ENCODE measurements at places on chromosomes 4 and X.

DNA sequence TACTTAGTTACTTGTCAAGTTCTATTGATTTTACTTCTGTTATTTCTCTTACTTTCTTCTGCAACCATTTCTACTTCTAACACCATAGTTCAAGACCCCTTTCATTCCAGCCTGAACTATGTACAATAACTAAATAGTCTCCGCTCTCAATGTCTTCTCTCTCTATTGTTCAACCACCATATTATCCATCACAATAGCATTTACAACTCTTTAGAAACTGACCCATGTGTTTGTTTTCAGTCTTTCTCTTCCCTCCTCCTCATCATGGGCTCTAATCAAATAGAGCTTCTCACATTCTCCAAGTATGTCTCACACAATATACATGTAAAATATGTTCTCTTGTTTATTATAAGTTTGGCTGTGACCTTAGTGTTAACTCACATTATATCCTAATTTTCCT lies 143.6 kb downstream of the ZAR1 start:
- no peak for DNase-seq

DNA sequence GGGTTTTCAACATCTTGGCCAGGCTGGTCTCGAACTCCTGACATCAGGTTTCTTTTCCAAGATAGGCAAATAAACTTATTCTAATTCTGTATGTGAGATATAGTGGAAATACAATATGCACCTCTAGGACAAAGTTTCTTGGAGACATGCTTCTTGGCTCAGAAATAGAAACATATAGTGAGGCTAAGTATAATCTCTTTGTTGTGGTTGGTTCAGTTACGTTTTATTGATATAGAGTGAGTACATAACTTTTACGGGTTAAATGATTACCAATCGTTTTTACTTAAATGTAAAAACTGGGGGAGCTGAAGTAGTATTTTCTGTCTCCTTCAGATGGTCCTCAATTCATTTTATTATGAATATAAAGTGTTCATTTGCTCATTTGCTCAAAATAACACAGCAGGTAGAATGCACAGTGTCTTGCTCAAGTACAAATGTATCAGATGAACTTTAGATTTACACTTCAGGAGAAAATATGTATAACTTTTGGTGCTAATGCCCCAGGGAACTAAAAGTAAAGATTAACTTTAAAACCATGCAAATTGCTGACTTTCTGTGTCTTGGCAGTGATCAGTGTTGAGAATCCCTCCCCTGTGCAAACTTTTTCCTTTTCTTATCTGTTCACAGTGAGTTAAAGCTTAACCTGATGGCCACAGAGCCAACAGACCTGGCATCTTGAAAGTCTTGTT lies 77.6 kb downstream of the AFF1 start:
- no peak for DNase-seq

DNA sequence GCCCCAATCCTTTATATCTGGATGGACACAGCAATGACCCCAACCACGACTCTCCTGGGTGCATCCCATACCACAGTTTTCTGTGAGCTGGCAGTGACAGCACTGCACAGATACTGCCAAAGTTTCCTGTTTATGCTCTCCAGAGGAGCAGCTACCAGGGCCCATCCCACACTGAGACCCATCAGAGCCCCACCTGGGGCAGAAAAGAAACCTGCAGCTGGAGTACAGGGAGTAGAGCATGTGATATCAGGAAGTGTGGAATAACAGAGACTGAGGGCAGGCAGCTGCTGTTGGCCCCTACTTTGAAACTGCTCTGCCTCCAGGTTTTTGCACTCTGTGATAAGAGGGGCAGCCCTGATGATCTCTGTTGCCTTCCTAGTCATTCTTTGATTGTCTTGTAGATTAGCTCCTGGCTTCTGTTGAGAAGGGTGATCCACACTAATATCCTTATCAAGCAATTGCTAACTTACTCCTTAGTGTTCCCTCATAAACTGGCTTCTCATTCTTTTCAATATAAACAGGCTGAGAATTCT lies 526.3 kb upstream of the TECRL start:
- no peak for DNase-seq

DNA sequence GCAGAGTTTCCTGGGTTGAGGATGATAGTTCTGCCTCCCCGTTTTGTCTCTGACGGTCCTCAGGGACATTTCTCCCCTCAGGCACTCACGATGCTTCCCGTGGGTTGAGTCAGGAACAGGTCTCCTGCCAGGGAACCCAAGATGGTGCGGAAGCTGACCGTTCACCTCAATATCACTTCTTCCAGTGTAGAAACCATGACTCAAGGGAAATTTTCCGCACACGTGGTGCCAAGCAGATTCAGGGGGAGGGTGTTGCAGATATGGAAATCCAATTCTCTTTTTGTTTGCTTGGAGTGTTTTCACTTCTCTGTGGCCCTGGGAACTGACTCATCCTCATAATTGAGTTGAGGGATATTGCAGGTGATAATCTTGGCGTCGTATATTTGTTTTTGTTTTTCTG lies 46.7 kb downstream of the CXorf49B start:
- no peak for DNase-seq

- no peak for DNase-seq
Measured at GRCh38 chrX:28888416-28888815, 301.2 kb downstream of the IL1RAPL1 start.

DNA sequence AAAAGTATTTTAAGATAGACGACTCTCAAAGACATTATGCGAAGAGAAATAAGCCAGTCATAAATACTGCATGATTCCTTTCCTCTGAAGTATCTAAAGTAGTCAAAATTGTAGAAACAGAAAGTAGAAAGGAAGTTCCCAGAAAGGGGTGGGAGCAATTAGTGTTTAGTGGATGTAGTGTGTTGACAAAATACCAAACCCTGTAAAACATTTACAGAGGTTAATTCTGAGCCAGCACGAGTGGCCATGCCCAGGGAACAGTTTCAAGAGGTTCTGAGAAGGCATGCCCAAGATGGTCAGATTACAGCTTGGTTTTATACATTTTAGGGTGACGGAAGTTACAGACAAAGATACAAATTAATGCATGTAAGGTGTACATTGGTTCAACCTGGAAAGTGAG lies 34.4 kb upstream of the SLC25A4 start:
- no peak for DNase-seq

- DNase-seq = no peak
Measured at GRCh38 chr4:153109296-153109849, 94.9 kb upstream of the TRIM2 start.

GRCh38 chr4:140122891-140123290 lies 31.1 kb downstream of the MAML3 start:
- no peak for DNase-seq

DNA sequence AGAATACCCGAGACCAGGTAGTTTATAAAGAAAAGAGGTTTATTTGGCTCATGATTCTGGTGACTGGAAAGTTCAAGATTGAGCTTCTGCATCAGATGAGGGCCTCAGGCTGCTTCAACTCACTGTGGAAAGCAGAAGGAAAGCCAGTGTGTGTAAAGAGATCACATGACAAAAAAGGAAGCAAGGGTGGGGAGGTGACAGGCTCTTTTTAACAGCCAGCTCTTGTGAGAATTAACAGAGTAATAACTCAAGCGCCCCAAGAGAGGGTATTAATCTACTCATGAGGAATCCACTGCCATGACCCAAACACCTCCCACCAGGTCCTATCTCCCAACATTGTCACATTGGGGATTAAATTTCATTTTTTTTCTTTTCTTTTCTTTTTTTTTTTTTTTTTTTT lies 6.3 kb upstream of the YIPF6 start:
- DNase-seq = no peak

DNA sequence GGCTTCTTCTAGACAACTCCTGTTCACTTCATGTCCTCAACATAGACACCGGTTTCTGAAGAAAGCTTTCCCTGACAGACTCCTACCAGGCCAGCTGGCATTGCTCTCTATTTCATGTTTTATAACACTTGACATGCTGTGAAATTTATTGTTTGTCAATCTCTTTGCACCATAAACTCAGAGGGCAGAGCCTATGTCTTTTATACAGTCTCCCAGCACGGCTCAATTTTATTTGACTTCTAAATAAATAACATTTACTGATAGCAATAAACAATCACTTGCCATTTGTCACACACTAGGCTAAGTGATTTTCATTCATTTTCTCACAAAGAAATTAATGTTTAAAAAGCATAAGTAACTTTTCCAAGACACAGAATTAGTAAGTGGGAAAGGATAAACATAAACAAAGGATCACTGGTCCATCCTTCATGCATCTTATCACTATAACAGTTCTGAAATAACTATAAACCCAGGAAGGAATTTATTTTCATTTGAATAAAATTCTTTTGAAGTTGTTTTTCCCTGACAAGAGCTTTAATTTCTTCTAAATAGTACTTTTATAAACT lies 577.6 kb downstream of the TECRL start:
- no peak for DNase-seq

GRCh38 chrX:135536877-135537276 lies 16.4 kb downstream of the INTS6L start:
- no peak for DNase-seq

DNA sequence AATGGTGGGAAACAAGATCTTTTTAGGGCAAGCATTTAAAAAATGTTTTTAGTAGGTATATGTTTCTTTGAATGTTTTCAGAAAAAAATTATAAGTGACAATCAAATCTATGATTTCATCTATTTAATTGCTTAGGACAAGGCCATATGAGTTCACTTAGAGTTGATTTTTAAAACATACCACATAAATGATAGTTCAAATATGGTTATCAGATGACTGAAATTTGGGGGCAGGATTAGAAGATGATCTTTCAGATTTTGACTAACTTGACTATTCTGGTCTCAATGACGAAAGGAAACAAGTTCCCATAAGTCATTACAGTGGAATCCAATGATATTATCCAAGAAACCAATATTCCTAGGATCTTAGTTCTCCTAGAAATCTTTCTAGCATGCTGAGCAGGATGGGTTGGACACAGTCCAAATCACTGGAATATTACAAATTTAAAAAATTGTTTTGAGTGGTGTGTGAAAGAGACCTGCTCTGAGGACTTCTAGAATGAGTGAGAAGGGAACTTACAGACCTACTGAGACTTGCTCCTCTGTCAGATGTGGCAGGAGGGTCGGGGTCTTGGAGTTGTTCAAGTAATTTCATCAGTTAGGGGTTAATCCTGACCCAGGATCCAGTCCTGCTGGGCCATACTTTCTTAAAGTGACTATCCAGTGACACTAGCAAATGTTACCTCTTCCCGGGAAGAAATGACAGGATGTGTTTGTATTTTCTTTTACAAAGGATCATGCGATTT lies 20.0 kb downstream of the RHOH start:
- no peak for DNase-seq

- no peak for DNase-seq
Measured at GRCh38 chr4:33057736-33058135, 2337.6 kb downstream of the PCDH7 start.

GRCh38 chr4:168317621-168318020 lies 931 bp downstream of the DDX60 start:
- no peak for DNase-seq

DNA sequence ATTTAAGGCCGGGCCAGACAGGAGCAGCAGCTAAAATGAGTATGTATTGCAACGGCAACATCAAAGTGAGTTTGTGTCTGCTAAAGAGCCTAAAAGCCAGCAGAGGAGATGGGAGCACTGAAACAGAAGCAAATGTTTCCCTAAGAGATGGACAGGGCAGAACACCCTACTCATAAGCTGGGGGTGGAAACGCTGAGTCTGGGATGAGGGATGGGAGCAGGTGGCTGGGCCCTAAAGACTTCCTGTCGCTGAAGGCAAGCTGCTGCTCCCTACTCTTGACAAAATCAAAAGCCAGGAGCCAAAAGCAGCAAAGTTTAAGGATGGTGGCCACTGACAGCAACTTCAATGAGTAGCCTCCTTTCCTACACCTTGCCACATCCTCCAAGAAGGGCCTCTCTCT lies 40.6 kb upstream of the NAP1L5 start:
- DNase-seq = no peak

DNA sequence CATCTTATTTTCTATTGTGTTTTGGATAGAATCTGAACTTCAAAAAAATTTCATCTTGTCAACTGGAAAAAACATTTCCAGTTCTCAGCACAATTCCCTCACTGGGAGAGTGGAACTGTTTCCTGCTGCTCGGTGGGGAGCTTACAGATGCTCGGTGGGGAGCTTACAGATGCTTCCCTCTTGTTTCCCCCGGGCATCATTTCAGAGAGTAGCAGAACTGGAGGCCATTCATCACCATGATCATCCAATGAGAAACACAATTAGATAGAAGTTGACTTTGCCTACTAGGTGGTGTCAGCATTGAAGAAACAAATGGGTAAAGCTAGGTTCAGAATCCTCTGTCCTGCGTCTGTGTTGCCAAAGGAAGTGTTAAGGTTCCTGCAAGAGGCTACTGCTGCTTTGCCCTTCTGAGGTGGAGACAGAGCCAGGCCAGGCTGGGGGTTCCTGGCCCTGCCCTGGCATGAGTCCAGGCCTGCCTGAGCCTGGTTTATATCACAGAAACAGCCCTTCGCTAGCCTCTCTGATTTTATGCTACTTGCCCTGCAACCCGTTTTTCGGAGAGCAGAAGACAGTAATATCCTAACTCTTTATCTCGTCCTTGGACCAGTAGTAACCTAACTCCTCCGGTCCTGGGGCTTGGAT lies 70.6 kb downstream of the TAPT1 start:
- DNase-seq = no peak

- DNase-seq = no peak
Measured at GRCh38 chr4:157048248-157048647, 27.7 kb upstream of the GLRB start.

GRCh38 chr4:11505221-11505971 lies 76.7 kb upstream of the HS3ST1 start:
- DNase-seq = peak; percentile 25

GRCh38 chr4:112296949-112297880 lies at the start of gene ALPK1:
Gene ALPK1 (plus strand): TSS chr4:112297369.
- no peak for DNase-seq

GRCh38 chr4:128461291-128462102 lies 173.9 kb upstream of the PGRMC2 start:
- no peak for DNase-seq

- DNase-seq = no peak
Measured at GRCh38 chr4:40723728-40724127, 26.0 kb upstream of the NSUN7 start.

DNA sequence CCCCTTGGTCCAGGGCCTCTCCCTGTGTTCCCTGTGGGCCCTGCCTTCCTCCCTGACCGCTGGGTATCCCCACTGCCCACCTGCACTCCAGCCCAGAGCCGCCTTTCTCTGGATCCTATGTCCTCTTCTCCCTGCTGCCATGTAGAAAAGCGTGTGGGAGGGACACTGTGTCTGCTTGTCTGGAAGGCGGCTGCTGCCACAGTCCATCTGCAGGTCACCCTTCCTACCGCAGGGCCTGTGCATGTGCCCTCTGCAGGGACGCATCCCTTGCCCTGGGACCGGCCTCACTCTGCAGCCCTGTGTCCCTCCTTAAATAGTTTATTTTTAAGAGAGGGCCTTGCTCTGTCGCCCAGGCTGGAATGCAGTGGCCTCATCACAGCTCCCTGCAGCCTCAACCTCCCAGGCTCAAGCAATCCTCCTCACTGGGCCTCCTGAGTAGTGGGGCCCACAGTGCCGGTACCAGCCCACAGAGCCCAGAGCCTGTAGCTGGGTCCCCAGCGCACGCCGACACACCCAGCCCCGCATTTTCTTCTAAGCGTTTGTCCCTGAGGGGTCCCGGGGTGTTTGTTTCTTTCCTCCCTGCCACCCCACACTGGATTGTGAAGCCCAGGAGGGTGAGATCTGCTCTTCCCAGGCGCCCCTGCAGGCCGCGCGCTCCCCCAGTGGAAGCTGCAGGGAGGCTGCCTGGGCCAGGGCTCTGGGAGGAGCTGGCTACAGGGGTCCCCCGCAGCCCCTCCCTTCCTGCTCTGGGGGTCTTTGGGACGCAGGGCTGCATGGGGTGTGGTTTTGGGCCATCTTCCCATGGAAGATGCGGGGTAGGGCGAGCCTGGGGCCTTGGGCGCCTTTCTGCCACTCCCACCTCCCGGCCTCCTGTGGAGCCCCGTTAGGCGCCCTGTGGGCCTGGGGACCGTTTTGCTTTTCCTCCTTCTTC lies 12.8 kb upstream of the NAT8L start:
- no peak for DNase-seq

- DNase-seq = no peak
Measured at GRCh38 chr4:150999086-150999485, 16.0 kb downstream of the LRBA start.

All from NCI-H2081 treated with DMSO at 0.1 percent for 48 hours (cell line).